Activated T-helper 17 cell treated with anti-CD3 and anti-CD28 coated beads, Interleukin-2, amount 50 U/mL, for 72 hours (primary cell): ENCODE measurements at places on chromosomes 16 and 17. TPM values are rescaled to one million over a fixed set of nuclear protein-coding genes. Genes with fewer than 3 reads are reported as not detected.

The SLC13A2 gene
- total RNA-seq: not detected

- peak; percentile 55 for ATAC-seq
Measured at GRCh38 chr17:65041518-65041917, 15.0 kb downstream of the GNA13 start.

DNA sequence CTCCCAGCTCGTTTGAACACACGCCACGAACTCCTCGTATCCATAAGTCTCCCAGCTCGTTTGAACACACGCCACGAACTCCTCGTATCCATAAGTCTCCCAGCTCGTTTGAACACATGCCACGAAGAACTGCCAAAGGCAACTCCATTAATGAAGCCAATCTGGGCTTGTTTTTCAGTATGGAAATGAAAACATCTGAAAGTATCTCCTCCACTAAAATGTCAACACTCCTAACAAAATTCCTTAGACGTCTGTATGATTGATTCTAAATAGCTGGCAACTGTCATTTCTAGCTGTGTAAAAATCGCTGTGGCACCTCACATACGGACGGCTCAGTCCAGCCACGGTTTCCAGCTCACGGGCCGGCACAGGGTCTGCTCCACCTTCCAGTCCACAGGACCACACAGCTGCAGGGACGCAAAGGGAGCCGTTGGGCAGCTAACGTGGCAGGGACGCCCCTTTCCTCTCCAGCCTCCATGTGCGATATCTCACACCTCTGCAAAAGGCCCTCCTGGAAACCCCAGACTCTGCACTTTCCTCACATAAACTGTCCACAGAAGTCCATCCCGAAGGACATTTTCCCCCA lies 67.1 kb upstream of the METRNL start:
- ATAC-seq: no peak

The KRT28 gene
- total RNA-seq: not detected

The KRT39 gene
- total RNA-seq: not detected

DNA sequence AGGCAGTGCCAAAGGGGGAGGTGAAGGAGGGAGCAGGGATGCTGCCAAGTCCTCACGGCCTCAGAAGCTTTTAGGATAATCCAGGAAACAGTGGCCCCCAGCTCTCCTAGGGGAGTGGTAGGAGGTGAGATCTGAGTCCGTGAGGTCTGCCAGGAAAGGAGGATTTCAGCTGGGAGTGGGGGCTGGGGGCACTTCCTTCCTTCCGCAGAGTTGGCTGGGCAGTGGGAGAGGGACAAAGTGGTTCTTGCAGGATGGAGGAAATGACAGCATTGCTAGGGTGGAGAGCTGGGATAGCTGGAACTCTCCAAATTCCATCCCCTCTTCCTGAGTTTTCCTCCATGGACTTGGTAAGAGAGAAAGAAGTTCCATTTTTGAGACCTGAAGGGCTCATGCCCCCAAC lies 4.8 kb upstream of the SP6 start:
- no peak for ATAC-seq

DNA sequence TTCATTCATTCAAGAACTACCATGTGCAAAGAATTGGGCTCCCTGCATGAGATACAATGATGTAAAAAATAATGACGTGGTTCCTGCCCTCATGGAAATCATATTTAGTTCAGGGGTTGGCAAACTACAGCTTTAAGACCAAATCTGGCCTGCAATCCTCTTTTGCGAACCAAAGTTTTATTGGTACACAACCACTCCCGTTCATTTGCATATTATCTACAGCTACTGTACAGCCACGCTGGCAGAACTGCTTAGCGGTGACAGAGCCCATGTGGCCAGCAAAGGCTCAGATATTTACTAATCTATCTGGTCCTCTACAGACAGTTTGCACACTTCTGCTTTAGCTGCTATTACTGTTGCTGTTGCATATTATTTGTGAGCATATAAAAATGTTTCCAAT lies 167.7 kb downstream of the XYLT1 start:
- ATAC-seq: no peak

- no peak for ATAC-seq
Measured at GRCh38 chr17:33292981-33293867, at the start of gene ASIC2. Gene ASIC2, minus strand, starts transcription at chr17:33293295.

GRCh38 chr16:24668481-24669061 lies 60.9 kb upstream of the TNRC6A start:
- peak; percentile 84 for ATAC-seq

The PIPOX gene
- 2.0 TPM for total RNA-seq

- ATAC-seq: no peak
Measured at GRCh38 chr16:18965555-18965954, 18.2 kb upstream of the TMC7 start.
